ENCODE measurements at places on chromosomes 1 and 21.

DNA sequence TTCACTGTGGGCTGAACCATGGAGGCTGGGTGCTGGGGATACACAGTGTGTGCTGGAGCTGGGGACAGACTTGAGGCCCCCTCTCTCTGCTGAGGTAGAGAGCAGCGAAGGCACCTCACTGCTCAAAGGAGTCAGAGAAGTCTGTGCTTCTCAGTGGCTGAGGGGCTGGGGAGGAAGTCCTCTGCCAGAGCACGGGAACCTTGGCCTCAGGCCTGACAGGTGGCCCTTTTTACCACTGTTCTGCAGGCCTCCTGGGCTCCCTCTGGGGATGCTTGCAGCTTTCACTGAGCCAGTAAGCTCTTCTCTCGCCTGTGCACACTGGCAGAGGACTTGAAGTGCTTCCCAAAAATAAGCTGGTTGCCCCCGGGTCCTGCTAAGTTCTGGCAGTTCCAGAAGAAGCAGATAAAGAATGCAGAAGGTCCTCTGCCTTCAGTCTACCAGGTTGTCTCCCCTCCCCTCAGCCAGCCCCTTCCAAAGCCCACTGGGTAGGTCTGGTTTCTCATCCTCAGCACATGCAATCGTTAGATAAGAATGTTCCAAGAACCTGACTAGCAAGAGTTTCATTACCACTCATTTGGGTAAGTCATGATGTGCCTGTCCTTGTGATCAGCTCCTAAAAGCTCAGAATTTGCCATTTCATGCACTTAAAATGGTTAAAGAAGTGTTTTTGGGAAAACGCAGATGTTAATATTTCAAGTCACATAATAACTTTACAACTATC lies 53.9 kb downstream of the TENT5C start:
- DNase-seq, result no peak

GRCh38 chr1:119778359-119778758 lies 9.7 kb upstream of the HMGCS2 start:
- DNase-seq, result no peak

GRCh38 chr1:217620814-217621213 lies 10.1 kb downstream of the GPATCH2 start:
- no peak for DNase-seq

- no peak for DNase-seq
Observed at GRCh38 chr1:221949996-221950395, 208.1 kb upstream of the DUSP10 start.

DNA sequence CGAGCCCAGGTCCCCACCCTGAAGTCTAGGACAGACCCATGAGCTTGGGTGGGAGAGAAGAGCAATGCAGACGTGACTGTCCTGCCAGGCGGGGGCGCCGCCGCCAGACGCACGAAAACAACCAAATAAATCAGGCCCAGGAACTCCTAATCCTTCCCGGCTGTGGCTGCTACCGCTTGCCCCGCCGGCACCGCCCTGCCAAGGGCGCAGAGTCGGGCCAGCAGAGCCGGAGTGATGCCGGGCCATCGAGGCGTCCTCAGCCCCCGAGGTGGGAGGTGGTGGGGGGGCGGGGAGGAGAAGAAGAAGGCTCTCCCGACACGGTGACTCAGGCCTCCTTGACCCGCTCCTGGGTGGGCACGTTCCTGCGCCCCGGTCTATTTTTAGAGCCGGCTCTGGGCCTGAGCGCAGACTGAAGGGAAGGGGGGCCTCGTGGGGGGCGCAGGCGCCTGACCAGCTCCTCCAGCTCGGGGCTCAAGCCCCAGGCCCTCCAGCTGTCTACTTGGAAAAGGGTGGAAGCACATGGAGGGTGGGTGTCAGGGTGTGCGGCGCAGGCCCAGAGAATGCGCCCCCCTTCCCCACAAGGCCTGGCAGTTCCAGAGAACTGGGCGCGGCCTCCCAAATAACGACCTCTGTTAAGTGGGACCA lies 10.7 kb upstream of the COL16A1 start:
- DNase-seq, result no peak

DNA sequence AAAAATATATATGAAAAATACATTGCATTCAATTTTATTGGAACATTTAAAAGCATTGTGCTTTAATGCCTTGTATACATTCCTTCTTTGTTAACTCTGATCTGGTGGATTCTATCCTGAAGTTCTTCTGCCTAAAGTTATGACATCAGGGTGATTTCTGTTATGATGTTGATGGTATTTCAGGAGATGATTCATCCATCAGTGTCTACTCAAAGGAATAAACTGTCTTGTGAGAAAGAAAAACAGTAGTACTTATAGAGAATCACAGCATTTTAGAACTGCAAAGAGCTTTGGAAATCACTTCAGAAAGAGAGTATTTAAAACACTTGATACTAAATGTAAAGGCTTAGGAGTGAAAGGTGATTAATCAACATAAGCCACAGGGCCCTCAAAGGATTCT lies 155.7 kb downstream of the PTPRC start:
- no peak for DNase-seq

DNA sequence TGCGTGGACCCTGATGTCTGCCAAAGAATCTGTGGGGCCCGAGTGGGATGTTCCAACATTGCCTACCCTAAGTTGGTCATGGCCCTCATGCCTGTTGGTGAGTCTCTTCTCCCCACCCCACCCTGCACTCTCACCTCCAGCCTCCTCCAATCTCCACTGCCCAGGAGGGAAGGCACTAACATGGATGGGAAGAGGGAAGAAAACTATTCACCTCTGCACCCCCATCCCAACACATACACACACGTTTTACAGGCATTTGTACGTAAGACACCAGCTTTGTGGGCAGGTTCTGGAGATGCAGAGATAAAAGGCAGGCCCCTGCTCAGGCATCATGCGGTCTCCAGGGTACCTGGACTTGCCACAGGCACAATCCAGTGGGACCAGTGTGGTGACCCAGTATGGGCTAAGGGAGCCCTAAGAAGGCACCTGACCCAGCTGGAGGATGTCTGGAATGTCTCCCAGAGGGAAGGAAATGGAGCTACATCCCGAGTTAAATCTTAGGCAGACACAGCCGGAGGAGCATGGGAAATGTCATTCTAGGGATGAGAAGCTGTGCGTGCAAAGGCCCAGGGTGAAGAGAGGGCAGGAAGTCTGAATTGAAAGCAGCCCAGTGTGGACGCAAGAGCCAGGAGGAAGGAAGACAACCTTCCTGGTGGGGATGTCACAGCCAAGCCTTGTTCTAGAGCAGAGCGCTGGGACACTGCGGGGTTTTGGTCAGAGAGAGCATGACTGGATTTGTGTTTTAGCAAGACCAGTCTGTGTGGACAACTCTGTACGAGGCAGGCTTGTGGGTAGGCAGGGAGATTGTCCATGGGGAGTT lies 11.4 kb downstream of the SLC5A9 start:
- DNase-seq, result no peak

- no peak for DNase-seq
Observed at GRCh38 chr1:184114818-184115398, 63.4 kb downstream of the TSEN15 start.

GRCh38 chr21:46607636-46608035 lies 2.8 kb upstream of the S100B start:
- DNase-seq, result no peak

- peak; percentile 47 for DNase-seq
Observed at GRCh38 chr21:35223480-35224156, 174.5 kb upstream of the RUNX1 start.

- DNase-seq, result no peak
Observed at GRCh38 chr1:71196685-71197084, 115.8 kb upstream of the ZRANB2 start.

GRCh38 chr1:66978201-66978600 lies 53.4 kb downstream of the MIER1 start:
- DNase-seq, result no peak

DNA sequence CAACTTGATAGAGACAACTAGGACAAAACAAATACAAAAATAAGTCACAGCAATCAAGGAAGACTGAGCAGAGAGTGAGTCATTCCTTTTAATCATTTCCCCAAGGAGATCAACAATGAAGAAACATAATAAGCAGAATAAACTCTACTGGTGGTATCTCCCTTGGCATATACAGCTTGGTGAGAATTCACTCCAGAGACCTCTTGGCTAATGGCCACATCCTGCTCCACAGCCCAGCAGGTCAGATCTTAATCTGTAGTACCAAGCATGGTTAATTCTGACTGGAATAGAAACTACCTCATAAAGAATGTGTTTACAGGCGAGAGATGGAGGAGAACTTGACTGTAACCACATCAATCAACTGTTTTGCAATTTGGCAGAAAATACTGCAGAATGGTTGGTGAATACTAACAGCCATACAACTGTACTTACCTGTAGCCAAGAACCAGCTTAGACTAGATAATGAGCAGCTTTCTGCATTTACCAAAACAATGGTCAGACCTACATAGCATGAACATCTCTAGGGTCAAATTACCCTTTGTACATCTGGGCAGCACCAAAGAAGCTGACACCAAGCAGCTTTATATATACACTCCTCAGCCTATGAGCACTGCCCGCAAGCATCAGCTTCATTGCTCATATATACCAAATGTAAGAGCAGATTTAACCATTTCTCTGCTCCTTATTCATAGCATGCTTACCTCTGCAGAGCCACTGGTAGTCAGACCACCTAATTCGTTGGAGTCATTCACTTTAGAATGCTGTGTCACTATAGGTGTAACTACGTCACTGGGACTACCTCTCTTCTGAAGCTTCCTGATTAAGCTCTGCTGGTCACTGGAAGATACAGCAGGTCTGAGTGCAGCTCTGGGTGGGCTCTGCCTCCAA lies 51.0 kb downstream of the KIAA0319L start:
- no peak for DNase-seq

- DNase-seq, result no peak
Observed at GRCh38 chr1:58891347-58891746, 107.5 kb upstream of the JUN start.

DNA sequence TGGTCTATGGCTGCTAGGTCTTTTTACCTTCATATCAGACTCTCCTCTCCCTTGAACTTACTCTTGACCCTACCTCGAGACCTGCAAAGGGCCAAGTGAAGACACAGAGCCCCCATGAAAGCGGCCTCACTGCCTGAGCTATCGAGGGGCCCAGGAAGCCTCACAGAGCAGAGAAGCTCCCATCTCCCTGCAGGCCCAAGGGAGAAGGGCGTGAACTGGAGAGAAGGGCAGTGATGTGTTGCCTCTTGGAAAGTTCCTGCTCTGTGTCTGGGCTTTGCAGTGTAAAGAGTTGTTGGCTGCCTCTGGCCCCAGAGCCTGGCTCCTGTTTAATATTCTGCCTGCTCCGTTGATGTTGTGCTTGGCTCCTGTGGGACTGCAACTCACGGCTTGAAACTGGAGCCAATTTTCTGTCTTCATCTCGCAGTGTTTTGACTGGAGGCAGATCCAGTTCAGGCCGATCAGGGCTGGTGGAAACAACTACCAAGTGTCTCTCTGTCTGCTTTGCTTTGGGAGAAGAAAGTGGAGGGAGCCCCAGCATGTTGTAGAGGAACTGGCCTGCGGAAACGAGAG lies 4.3 kb downstream of the SERTAD4 start:
- DNase-seq, result no peak

DNA sequence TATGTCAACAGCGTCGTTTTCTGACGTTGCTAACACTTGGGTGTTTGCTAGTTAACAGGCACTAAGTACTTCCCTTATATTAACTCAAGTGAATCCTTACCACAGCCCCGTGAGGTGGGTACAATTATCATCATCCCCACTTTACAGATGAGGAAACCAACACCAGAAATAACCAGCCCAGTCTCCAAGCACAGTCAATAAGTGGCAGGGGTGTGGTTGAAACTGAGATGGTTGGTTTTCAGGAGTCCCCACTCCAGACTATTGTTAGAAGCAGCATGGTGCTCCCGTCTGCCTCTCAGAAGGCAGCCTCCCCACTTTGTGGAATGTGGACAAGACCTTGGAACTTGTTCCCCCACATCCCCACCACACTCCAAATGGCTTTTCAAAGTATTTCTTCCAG lies 45.7 kb upstream of the ACOT11 start:
- DNase-seq, result no peak

GRCh38 chr21:42356046-42356445 lies 5.3 kb upstream of the TFF2 start:
- no peak for DNase-seq

- DNase-seq, result no peak
Observed at GRCh38 chr21:23874271-23874670, 1733.0 kb downstream of the MRPL39 start.

DNA sequence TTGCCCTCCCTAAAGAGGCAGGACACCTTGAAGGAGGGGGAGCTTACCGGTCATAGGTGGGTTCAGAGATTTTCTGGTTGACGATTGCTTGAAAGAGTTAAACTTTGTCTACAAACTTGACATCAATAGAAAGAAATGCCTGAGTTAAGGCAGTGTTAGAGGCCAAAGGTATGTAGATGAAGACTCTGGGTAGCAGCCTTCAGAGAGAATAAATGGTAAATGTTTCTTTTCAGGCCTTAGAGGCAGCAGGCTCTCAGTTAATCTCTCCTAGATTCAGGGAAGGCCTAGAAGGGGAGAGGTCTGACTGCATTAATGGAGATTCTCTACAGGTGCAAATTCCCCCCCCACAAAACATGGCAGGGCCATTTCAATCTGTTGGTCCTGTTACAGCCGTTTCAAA lies 27.7 kb downstream of the MX1 start:
- DNase-seq, result no peak

DNA sequence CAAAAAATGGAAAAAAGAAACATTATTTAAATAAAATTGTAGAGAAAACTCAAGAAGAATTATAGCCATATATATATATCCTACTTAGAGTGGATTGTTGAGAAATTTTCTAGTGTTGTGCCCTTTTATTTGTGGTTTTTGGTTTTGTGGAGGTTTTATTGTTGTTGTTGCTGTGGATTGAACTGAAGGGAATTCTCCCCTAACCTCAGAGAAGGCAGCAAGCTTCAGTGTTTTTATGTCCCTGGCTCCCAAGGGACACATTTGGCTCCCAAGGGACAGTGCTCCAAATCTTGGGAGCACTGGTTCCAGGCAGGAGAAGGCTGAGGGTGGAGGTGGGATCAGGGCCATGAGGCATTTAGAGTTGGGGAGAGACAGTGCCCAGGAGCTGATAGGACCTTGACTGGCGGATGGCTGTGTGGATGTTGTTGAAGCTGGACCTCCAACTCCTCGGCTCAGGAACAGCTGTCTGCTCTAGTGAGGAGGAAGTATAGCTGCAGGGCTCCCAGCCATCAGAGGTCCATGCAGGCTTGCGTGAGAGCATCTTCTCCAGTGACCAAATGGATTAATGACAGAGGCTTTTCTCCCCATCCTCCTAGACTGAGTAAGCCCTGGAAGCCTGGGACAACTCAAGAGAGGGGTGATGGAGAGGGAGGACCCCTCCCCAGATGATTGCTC lies 100.5 kb downstream of the TEX35 start:
- no peak for DNase-seq

DNA sequence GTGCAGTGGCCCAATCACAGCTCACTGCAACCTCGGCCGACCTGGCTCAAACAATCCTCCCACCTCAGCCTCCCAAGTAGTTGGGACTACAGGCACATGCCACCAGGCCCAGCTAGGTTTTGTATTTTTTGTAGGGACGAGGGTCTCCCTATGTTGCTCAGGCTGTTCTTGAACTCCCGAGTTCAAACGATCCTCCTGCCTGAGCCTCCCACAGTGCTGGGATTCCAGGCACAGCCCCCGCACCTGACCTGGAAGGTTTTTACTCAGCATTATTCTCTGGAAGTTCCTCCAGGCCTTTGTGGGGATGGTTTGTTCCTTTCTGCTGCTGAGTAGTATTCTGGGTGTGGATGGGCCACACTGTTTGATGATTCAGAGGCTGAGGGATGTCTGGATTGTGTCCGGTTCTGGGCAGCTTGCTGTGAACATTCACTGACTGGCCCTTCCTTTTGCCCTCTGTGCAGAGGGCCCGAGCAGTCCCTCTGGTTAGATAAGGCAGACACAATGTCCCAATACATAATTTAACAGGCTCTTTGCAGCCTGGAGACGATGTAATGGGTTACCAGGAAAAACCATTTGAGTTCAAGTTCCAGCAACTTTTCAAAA lies 6.0 kb upstream of the TRAPPC10 start:
- DNase-seq, result no peak

- DNase-seq, result no peak
Observed at GRCh38 chr1:24506691-24507381, 4.2 kb downstream of the RCAN3 start.
